Activated CD4-positive, alpha-beta T cell treated with anti-CD3 and anti-CD28 coated beads for 24 hours (primary cell): ENCODE measurements at places on chromosomes 16 and 17.

GRCh38 chr16:2471653-2472487 is 773 bp downstream of the NTN3 start:
- DNase-seq, result no peak

- DNase-seq, result no peak
Observed at GRCh38 chr16:47991491-47991890, 164.3 kb downstream of the ABCC12 start.

DNA sequence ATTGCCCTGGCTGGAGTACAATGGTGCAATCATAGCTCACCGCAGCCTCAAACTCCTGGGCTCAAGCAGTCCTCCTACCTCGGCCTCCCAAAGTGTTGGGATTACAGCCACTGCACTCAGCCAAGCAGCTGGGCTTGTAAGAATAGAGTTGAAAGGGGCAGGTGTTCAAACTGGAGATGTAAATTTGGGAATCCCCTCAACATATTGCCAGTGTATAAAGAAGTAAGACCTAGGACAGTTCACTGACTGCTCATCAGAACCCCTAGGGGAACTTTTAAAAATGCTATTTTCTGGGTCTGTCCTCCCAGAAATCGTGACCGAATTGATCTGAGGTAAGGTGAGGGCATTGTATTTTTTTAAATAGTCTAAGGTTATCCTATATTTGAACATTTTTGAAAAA is 8.9 kb upstream of the DNAJA2 start:
- DNase-seq, result no peak

GRCh38 chr16:27029525-27029924 is 37.2 kb upstream of the C16orf82 start:
- DNase-seq, result no peak

GRCh38 chr16:29824589-29825144 is 4.4 kb downstream of the MVP start:
- no peak for DNase-seq
